Epithelial cell of proximal tubule (primary cell): ENCODE measurements at places on chromosomes 16 and 17. TPM values are rescaled to one million over a fixed set of nuclear protein-coding genes. Genes with fewer than 3 reads are reported as not detected.

GRCh38 chr16:83205896-83206295, 579.1 kb downstream of the CDH13 start:
- DNase-seq: no peak

Gene IRX3
- total RNA-seq: 12.8 and 28.7 TPM in 2 replicates

DNA sequence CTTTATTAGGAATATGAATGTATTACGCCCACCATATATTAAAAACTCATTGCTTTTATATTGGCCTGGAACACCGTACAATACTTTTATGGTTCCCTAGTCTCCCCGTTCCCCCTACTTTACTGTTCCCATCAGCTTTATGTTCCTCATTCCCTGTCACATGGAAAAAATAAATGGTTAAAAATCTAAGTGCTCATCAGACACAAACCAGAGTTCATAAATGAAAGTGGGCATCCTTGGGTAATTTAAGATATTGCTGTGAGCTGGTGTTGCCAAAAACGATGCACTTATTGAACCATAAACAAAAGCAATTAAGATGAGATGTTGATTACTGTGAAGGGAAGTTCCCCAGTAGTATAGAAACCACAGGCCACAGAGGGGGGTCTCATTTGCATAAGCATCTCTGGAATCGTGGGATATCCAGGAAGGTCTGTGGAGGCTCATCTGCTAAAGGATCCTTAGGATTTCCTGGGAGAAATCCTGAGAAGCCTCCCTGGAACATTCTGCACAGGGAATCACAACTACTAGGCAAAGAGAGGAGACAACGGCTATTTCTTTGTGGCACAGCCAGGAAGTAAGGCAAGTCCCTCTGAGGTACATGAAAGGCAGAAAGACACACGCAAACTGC, 591.4 kb upstream of the CDH11 start:
- no peak for DNase-seq

DNA sequence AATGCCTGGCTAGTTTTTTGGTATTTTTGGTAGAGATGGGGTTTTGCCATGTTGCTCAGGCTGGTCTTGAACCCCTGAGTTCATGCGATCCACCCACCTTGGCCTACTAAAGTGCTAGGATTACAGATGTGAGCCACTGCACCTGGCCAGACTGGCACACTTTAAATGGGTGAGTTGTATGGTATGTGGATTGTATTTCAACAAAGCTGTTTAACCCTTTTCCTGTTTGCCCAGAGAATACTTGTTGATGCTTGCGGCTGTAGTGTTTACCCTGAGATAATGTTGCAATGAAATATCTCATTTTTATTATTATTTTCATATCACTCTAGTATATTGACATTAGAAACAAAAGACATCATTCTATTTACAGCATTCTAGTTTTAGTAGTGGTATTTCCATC, 17.1 kb upstream of the TMEM94 start:
- no peak for DNase-seq

DNA sequence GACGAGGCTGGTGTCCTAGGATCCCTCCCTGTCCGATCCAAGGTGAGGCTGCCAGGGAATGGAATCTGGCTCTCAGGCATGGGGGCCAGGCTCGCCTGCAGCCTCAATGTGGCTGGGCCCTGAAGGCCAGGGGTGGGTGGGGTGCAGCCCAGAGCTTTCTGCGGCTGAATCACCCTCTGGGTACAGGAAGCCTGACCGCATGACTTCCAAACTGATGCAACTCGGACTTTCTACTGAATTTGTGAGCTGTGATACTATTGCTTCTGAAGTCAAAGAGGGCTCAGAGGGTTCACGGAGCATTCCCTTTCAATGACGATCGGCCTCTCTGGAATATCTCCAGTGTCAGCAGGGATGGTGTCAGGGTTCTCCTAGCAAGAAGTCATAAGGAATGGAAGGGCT, 123.7 kb downstream of the METRNL start:
- no peak for DNase-seq

Gene PEX12
- 2.0 and 4.2 TPM in 2 replicates for total RNA-seq

GRCh38 chr17:81890447-81891302, 711 bp downstream of the ALYREF start:
- no peak for DNase-seq

DNA sequence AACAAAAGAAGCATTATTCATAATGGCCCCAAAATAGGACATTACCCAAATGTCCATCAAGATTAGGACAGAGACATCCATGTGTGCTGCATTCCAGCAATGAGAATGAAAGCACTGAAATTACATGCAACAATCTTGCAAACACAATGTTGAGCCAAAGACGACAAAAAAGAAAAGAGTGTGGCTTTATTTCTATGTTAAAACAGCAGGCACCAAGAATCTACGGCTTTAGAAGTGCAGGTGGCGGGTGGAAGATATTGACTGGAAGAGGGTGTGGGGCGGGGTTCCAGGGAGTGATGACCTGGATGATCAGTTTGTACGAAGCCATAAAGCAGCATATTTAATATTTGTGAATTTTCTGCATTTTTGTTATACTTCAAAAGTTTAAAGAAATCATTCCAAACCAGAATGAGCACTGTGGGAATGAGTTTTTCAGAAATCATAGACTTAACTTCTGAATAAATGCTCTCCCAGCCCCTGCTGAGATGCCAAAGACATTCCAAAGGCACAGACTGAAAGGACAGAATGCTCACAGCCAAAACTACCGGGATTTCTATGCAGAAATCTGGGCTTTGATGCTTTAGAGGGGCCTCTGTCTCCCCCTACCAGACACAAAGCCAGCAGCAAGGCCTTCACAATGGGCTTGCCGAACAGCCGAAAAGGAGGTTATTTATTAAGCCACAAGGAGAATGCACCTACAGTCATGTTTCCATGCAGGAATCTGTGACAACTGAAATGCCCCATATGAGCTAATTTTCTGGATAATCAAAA, 361.6 kb downstream of the GRIN2A start:
- DNase-seq: no peak

DNA sequence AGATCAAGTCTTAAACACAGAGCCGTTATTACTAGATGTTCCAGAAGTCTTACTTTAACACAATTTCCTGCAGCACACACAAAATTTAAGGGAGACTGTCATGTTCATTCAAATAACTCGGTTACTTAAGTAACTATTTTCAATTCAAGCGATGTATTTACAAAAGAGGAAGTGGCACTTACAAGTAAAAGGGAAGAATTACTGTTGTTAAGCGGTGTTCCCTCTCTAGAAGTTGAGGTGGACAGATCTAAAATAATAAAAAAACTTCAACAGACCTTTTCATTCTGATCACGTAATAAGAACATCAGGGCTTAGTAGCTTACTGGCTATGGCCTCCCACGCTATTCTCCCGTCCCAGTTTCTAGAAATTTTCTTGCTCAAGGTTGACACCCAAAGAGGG, 26.2 kb upstream of the TXNDC11 start:
- DNase-seq: no peak

Gene PLLP
- total RNA-seq: 2.5 and 6.1 TPM in 2 replicates

- no peak for DNase-seq
These were observed 527 bp downstream of the EIF5A start for GRCh38 chr17:7307686-7308624.

DNA sequence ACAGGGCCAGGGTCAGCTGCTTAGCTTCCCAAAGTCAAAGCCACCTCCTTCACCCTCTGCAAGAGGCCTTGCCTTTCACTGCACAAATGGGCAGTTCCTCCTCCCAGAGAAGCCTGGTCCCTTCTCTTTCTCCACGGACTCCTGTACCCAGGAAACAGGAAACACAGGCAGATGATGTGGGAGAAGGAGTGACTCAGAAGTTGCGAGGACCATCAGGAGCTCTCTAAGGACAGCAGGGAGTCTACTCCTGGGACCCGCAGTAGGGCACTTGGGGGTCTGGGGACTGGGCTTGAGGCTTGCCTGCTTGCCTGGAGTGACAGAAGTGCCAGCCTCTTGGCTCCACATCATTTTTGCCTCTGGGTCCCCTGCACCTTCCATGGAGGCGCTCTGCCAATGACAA, 47.4 kb upstream of the KSR1 start:
- no peak for DNase-seq

- DNase-seq: no peak
These were observed 22.1 kb downstream of the NSMCE1 start for GRCh38 chr16:27246439-27246838.
